ENCODE measurements at places on chromosomes 12 and 14.

DNA sequence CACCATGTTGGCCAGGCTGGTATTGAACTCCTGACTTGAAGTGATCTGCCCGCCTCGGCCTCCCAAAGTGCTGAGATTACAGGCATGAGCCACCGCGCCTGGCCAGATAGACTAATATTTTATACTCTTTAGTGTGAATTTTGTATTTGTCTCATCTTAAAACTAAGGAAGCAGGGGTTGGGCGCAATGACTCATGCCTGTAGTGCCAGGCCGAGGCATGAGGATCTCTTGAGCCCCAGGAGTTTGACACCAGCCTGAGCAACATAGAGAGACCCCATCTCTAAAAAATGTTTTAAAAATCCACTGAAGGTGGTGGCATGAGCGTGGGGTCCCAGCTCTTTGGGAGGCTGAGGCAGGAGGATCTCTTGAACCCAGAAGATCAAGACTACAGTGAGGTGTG, 9.0 kb downstream of the DYNC1H1 start:
- no peak for DNase-seq

DNA sequence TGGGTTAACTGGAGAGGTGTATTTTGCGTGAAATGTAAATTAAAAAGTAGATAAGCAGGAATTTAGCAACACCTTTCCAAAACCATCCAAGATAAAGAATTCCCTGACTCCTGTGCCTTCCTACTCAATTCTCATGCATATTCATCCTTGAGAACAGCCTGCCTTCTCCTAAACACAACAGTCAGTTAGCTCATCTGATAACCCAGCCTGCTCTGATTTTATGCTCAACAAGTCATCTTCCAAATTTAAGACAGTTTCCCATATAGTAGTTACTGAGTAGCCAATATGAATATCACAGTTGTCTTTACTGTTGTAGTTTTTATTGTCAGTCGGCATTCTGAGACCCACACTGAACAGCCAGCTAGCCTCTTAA, 27.1 kb downstream of the CPNE8 start:
- no peak for DNase-seq

DNA sequence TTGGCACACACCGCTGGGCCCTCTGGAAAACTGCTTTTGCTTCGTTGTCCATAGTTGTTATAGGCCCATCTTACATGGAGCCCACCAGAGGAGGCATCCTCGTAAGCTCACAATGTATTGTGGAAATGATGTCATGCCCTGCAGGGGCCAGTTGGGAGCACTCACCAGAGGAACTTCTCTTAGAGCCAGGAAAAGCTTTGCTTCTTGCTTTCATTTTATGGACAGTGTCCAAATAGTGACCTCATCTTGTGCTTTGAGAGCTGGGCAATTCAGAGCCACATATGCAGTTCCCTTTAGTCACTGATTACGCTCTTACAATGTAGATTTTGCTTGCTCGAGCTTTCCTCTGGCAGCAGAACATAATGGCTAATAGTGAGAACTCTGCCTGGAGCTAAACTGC, 275.6 kb downstream of the AACS start:
- peak; percentile 92 for DNase-seq

DNA sequence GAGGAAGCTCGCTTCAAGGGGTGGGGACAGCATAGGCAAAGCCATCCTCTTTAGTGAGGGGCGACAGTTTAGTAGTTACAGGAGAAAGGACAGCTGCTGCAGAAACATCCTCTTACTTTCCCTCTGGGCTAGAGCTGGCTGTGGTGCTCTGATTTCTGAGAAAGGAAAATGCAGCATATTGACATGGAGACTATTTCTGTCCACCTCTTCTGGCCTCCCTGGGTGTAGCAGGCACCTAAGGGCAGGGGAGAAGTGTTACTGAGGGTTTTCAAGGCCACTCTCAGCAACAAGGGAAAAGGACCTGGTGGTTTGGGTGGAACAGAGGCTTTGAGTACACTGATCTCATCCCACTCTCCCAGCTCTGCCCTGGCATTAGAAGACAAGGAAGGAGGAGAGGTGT, 40.0 kb upstream of the CTDSP2 start:
- DNase-seq = peak; percentile 10

DNA sequence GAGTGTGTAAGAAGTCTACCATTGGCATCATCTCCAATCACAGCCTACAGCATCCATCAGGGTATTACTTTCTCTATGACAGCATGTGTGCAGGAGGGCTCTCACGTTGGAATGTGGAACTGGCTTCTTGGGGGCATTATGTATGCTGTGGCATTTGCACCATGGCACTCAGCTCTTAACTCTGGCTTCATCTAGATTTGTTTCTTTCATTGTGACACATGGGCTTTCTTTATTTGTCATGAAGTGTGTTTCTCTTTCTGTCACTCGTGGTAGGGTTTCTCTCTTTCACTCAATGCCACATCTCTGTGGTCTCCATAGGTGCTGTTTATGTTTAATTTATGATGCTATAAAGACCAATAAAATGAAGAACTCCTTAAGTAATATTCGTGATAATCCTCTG, 191.2 kb upstream of the GARIN2 start:
- DNase-seq = no peak

DNA sequence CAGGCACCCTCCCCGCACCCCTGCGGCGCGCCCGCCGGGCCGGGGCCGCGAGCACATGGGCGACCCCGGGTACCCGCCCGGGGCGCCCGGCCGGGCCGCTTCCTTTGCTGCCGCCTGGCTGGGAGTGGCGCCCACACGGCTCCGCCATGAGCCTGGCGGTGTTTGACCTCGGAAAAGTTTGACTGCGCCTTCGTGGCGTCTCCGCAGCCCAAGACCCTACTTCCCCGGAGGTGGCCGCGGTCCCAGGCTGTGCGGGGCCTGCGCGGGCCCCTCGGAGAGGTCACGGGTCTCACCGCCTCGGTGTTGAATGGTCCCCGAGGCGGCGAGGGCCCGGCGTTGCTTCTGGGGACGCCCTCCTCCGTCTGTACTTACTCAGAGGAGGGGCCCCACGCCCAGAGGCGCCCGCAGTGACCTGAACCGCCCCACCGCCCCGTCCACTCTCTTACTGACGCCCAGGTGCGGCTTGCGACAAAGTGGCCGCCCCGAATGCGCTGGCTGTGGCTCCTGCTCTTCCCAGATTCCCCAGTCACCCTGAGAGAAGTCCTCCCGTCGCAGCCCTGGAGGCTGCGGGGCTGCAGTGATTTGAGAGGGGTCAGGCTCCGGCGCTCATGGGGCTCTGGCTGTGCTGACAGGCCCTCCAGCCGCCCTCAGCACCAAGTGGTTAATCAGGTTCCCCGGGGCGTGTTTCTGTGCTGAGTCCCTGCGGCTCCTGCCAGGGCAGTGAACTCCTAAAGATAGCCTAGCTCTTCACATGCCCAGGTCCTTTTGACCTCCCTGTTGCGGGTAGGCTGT, 5.8 kb downstream of the KMT5A start:
- DNase-seq = peak; percentile 50

GRCh38 chr12:120649442-120650232, 9.2 kb downstream of the CABP1 start:
- peak; percentile 48 for DNase-seq

GRCh38 chr12:72647139-72647538, 375.0 kb downstream of the TRHDE start:
- no peak for DNase-seq

- no peak for DNase-seq
Observed at GRCh38 chr12:74644681-74645080, 107.0 kb downstream of the ATXN7L3B start.

DNA sequence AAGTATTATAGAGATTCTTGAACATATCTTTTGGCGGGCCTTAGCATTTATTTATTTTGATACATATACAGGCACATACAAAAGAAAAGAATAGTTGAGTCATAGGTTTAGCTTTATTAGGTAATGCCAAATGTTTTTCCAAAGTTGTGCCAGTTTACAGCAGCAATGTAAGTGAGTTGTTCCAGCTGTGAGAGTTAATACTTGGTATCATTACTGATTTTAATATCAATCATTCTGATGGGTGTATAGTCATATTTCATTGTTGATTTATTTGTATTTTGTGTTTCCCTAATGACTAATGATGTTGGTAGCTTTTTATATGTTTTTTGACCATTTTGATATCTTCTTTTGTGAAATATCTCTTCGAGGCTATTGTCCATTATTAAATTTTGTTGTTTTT, 122.4 kb downstream of the MIPOL1 start:
- DNase-seq = peak; percentile 6

DNA sequence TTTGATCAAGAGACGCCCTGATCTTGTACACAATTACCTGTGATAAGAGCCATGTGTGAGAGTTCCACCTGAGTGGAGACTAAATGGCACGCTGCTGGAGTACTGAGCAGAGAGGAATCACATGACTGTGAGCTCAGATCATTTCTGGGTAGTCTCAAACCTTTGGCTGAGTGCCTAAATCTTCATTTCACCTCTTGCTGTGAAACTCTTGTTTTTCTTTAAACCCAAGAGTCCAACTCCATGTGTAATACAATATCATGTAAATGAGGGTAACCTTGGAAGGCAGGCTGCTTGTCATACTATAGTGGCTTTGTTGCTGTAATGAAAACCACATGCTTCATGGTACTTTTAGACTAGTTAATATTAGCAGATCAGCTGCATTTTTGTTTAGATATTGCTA, 156.9 kb downstream of the CAND1 start:
- peak; percentile 82 for DNase-seq

DNA sequence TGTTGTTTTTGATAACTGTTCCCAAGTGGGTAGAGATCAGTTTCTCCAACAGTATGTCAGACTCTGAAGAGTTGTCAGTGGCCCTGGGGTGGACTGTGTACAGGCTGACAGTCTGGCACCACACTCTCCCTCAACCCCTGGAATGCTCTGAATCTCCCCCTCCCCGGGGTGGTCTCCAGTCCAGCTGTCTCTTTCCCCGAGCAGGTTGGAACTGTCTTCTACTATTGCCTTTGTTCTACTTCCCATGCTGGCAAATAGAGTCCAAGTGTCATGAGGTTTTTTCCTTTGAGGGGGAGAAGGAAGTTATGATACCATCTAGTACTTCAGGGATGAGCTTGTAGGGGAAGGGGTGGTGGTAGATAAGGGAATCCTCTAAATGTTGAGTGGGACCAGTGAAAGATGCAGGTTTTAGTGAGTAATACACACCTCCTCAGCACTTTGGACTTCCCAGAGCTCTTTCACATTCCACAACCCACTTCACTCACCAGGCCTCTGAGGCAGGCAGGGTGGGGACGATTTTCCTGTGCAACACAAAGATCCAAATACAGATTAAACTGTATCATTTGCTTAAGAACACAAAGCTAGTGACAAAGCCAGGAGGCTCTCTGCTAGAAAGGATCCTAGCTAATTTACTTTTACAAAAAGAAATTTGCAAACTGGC, 170.7 kb upstream of the GZMB start:
- DNase-seq = peak; percentile 32

- peak; percentile 39 for DNase-seq
Observed at GRCh38 chr12:106113824-106114446, 24.8 kb downstream of the NUAK1 start.

DNA sequence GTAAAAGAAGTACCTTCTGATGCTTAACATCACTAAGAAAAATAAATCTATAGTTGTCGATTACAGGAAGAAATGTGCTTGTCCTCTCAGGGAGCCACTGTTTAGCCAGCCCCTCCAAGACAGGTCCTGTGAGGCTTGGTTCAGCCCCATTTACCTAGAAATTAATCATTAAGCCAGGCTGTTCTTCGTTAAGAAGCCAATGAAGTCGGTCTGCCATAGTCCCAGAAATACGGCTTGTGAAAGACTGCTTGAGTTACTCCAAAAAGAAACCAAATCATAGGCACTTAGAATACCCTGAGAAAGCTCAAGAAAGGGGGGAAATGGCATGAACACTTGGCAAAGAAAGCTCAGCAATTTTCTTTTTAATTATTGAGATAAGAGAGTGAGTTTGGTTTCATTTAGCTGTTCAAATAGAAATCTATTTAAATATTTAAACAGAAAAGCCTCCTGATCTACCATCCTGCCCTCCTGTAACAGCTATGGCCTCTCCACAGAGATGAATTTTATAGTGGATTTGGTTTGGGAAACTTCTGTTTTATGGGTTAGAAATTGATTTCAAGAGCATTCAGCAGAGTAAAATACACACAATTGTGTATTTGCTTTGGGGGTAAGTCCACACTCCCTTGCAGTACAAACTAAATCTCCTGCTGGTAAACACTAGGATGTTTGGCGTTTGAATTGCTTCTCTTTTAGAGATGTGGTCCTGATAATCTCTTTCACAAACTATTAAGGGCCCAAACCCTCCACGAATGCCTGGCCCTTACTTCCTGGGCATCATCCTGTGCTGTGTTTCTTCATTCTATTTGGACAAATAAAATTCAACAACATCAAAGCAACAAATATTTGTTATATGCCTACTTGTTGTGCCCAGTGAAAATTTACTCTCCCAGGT, 234.4 kb downstream of the SEC23A start:
- DNase-seq = no peak

GRCh38 chr14:94170136-94170535, 4.0 kb upstream of the PPP4R4 start:
- no peak for DNase-seq

DNA sequence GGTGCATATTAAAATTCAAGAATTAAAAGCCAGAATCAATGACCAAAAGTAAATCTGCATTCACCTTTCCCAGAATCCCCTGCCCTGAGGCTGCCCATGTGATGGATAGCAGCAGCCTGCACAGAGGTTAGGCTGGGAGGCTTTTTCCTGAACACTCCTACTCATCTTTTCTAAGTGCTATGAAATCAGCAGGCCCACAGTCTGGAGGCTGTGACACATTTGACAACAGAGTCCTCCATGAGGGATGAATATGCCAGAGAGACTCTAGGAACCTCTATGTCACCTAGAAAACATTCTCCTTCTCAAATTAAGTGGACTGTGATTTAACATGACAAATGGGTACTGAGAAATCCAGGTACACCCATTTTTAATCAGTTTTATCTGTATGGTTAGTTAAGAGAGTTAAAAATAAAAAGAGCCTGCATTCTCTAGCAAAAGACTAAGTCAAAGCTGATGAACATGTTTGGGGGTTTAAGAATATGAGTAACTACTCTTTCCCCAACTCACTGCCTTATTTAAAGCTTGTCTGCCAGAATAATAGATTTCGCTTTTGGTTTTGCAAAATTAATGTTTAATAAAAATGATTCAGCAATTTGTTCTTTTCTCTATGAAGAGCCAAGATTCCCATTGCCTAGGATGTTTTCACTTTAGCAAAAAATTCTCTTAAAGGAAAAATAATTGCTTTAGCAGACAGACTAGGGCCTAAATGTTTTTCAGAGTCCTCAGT, 115.0 kb downstream of the RTN1 start:
- no peak for DNase-seq

- no peak for DNase-seq
Observed at GRCh38 chr12:106021516-106021915, 117.2 kb downstream of the NUAK1 start.

All from adipocyte (in vitro differentiated cells).